Nephron progenitor cell (in vitro differentiated cells): ENCODE measurements at places on chromosomes 7 and 10.

DNA sequence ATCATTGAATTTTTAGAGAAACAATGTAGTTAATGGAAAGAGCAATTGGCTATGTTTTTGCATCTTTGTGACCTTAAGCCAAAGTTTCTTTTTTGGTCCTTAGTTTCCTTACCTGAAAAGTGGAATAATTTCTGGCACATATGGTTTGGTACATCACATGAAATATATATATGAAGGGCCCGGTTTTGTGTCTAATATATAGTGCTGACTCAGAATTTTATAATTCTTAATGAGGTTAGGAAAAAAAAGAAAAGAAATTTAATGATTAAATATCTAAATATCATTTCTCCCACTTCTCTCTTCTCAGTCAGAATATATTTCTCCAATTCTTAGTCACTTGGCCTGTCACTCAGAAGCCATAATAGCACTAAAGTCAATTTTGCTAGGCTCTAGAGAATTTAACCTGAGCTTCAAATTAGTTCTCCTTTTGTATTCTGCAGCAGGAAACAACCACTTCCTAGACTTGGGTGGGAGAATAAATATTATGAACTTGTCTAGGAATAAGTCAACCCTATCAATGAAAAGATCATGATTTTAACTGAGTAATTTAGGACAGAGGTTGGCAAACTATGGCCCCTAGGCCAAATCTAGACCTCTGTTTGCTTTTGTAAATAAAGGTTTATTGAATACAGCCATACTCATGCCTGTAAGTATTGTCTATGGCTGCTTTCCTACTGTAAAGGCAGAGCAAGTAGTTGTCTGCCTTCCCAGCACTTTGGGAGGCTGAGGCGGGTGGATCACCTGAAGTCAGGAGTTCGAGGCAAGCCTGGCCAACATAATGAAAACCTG is 34.6 kb downstream of the PPP1R9A start:
- H3K27me3 ChIP-seq: no peaks in the 10 kb centered on the region
- H3K4me1 ChIP-seq: peaks cover 14% of the 10 kb centered on the region
- no peak overlapping the region for H3K27ac ChIP-seq
- no peak for DNase-seq
- H3K36me3 ChIP-seq: no peaks in the 10 kb centered on the region

DNA sequence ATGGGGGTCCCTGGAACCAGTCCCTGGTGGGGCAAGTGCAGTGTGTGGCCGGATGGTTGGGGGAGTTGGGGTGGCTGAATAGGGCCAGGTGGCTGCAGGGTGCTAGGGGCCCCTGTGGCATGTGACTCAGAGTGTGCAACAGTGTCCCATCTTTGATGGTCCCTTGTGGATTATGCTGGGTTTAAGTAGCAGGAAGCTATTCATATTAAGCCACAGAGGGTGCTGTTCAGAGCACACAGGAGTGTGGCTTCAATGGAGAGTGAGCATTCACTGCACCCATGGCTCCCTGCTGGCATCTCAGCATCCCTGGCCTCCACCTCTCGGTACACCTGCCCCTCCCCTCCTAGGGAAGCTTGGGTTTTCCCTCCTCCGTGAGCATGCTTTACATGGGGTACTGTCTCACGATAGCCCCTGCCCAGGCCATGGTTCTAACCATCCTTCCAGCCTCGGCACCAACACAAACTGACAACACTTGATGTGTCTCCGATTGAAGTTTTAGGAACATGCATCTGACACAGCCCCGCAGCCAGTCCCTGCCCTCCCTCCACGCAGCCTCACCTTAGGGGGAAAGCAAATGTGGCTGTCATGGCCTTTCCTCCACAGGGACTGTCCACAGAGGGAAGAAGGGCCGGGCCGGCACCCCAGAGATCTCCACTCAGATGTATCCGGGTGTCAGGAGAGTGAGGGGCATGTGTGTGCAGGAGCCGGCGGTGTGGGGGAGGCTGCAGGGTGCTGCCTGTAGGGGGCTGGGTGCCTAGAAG is 30.4 kb upstream of the PPIF start:
- H3K27me3 ChIP-seq: peaks cover 7% of the 10 kb centered on the region
- H3K4me1 ChIP-seq: peaks cover 50% of the 10 kb centered on the region
- H3K4me3 ChIP-seq: no peak overlapping the region
- H3K27ac ChIP-seq: no peak overlapping the region
- no peak for DNase-seq

DNA sequence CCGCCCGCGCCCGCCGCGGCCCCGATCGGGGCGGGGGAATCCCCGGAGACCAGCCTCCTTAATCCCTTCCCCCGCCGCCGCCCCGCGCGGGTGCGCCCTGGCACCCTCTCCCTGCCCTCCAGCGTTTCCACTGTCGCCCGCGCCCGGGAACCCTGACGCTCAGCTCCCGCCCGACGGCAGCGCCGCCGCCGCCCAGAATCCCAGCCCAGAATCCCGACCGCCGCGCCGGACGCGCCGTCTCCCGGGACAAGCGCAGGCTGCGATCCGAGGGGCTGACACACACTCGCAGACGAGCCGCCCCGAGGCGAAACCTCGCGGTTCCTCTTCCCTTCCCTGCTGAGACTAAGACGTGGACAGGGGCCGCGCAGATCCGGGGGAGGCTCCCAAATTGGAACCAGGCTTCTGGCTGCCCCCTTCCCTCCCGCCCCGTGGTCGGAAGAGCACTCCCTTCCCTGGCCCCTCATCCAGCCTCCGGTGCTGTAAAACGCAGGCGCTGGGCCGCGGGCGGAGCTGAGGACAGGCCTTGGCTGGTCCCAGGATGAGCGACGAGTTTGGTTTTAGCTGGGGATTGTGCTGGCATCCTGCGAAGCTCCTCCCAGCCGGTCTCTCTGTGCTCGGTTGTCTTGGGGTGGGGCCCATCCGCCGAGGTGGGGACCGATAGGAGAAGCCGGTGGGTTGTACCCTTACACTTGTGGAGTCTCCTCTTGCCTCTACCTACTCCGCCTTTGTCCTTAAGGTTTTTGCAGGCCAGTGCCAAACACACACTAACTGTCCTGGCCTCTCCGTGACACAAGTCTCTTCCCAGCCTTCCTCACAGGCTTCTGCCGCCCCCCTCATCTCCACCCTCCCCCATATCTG is 1.1 kb downstream of the MARVELD1 start:
- H3K4me3 ChIP-seq: peak overlapping the region; percentile 97
- peak; percentile 69 for DNase-seq
- peaks cover 61% of the 10 kb centered on the region for H3K4me1 ChIP-seq
- peaks cover 15% of the 10 kb centered on the region for H3K27me3 ChIP-seq

DNA sequence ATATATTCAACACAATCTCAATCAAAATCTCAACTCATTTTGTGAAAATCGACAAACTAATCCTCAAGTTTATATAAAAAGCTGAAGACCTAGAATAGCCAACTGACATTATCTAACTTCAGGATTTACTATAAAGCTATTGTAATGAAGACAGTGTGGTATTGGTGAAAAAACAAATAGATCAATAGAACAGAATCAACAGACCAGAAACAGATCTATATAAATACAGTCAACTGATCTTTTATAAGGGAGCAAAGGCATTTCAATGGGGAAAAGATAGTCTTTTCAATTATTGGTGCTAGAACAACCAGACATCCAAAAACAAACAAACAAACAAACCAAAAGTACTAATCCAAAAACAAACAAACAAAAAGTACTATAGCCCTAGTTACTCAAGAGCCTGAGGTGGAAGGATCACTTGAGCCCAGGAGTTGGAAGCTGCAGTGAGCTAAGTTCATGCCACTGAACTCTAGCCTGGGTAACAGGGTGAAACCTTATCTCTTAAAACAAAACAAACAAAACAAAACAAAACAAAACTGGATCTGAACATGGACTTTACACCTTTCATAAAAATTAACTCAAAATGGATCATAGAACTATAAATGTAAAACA is 26.6 kb upstream of the AKR1D1 start:
- H3K27ac ChIP-seq: no peak overlapping the region
- no peak overlapping the region for H3K4me3 ChIP-seq
- peaks cover 6% of the 10 kb centered on the region for H3K27me3 ChIP-seq
- DNase-seq: no peak
- H3K4me1 ChIP-seq: peaks cover 13% of the 10 kb centered on the region

GRCh38 chr10:27413387-27413786 is 90.7 kb upstream of the RAB18 start:
- H3K27me3 ChIP-seq: peaks cover 2% of the 10 kb centered on the region
- H3K4me1 ChIP-seq: no peaks in the 10 kb centered on the region
- no peaks in the 10 kb centered on the region for H3K36me3 ChIP-seq
- H3K27ac ChIP-seq: no peak overlapping the region
- H3K4me3 ChIP-seq: no peak overlapping the region

DNA sequence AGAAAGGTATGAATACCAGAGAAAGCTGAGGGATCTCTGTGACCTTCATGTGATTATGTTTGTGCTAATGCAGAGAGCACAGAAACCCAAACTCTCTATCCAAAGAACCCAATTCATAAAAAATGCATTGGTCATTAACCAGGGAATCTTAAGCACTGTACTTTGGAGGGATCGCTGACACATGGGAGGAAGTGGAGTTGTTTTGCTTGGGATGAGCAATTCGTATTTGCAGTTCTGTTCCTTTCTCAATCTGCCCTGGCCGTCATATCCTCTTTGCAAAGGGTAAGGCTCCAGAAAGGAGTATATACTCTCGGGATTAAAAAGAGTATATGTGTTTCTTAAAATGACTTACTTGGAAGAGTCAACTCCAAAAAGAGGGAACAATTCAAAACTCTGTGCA is 221.3 kb downstream of the POU6F2 start:
- no peak overlapping the region for H3K27ac ChIP-seq
- H3K27me3 ChIP-seq: peaks cover 5% of the 10 kb centered on the region
- DNase-seq: no peak
- no peak overlapping the region for H3K4me3 ChIP-seq

DNA sequence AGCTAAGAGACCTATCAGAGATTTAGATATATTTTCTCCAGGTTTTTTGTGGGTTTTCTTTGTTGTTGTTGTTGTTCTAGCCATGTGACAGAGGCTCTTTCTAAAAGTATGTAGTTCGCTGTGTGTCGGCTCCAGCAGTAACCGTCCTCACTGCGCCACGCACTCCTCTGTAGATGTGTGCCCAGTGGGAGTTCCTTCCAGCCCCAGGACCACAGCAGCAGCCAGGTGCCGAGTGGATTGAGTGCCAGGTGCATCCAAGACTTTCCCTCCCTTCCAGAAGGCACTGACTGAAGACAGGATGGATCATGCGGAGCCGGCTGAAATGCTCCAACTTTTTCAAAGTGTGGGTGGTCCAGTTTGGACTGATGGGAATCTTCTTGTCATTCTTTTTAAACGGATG is 31.8 kb downstream of the WDR86 start:
- H3K4me3 ChIP-seq: no peak overlapping the region
- peaks cover 50% of the 10 kb centered on the region for H3K36me3 ChIP-seq
- no peak for DNase-seq
- H3K27ac ChIP-seq: no peak overlapping the region
- H3K4me1 ChIP-seq: peaks cover 16% of the 10 kb centered on the region
- H3K27me3 ChIP-seq: peaks cover 25% of the 10 kb centered on the region

DNA sequence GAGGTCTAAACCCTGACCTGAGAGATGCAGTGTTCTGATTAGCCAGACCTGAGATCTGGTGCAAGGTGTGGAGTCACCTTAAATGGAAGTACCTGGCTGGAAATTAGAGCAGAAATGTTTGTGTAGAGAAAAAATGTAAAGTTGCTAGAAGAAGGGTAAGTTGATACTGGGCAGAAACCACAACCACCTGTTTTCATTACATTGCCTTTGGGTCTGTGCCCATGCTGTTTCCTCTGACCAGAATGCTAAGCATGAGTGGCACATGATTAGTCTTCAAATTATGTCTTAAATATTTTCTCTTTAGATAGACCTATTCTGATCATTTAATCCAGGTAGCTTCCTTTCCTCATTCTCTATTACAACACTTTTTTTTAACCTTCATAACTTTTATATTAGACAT is 69.0 kb downstream of the CASD1 start:
- H3K27me3 ChIP-seq: no peaks in the 10 kb centered on the region
- H3K36me3 ChIP-seq: peaks cover 86% of the 10 kb centered on the region
- H3K4me3 ChIP-seq: no peak overlapping the region
- DNase-seq: no peak
- no peak overlapping the region for H3K27ac ChIP-seq
- no peaks in the 10 kb centered on the region for H3K4me1 ChIP-seq

DNA sequence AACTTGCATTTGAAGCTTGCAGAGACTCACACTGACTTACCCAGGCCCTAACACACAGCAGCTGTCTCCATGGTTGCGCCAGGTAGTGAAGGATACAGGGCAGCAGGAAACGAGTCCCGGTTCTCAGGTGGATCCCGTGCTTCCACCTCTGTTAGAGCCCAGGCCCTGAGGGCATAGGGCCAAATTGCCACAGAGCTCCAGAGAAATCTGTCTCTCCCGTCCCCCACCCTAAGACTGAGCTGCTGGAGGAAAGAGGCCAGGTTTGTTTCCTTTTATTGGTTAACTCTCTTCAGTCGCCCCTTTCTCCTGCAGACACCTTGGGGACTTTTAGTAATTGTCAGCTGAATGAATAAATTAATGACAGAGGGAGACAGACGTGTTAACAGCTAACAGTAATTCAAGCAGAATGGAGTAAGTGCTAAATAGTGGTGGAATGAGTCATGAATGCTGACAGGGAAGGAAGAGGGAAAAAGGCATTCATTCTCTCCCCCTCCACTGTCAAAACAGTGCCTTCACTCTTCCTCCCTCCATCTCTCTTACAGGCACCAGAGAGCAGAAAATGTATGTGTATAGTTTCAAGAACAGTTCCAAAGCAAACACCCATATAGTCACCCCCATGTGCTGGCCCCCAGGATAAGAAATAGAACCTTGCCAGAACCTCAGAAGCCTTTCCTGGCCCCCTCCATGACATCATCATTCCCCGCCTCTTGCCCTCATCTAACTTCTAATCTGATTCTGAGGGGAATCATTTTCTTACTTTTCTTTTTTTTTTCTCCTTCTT is 16.8 kb upstream of the DLG5 start:
- no peak for DNase-seq
- peaks cover 2% of the 10 kb centered on the region for H3K27me3 ChIP-seq
- H3K4me1 ChIP-seq: peaks cover 41% of the 10 kb centered on the region

- no peaks in the 10 kb centered on the region for H3K36me3 ChIP-seq
- H3K27ac ChIP-seq: no peak overlapping the region
- DNase-seq: no peak
- H3K4me1 ChIP-seq: no peaks in the 10 kb centered on the region
Observed at GRCh38 chr7:90551036-90551435, 45.1 kb upstream of the CDK14 start.

DNA sequence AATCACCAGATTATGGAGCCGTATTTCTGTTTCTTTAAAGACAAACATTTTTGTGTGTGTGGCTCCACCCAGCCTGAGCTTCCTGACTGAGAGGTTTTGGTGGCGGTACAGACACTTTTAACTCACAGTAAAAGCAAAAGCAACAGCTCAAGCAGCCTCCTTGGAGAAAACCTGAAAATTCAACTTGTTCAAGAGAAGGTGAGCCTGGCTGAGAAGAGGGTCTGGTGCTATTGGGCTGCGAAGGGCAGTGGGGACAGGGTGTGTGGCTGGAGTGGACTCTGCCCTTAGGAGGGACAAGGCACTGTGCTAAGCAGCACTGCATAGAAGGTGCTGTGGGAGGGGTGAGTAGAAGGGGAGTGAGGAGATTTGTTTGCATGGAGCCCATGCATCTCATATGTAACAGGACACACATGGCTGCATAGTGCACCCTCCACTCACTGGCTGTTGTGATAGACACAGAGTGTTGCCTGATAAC is at the start of gene GIMAP7:
Gene GIMAP7 (plus strand): TSS at position 125 of the 475 bp plus-strand sequence. CDS start 5,103 bp downstream, outside the sequence.
- no peaks in the 10 kb centered on the region for H3K4me1 ChIP-seq
- peaks cover 4% of the 10 kb centered on the region for H3K27me3 ChIP-seq
- H3K4me3 ChIP-seq: no peak within 1 kb of the TSS
- no peak for DNase-seq
